Activated T-helper 1 cell treated with anti-CD3 and anti-CD28 coated beads, Interleukin-12 subunit alpha, Interleukin-12 subunit beta, Interleukin-2, Interleukin-4 antibody, amounts not matched to agents 30 ng/mL and 10 ng/mL and 1 ng/mL, durations not matched to agents 14 hours and 24 hours and 36 hours (primary cell): ENCODE measurements at places on chromosomes 2 and 18. TPM values are rescaled to one million over a fixed set of nuclear protein-coding genes. Genes with fewer than 3 reads are reported as not detected.

DNA sequence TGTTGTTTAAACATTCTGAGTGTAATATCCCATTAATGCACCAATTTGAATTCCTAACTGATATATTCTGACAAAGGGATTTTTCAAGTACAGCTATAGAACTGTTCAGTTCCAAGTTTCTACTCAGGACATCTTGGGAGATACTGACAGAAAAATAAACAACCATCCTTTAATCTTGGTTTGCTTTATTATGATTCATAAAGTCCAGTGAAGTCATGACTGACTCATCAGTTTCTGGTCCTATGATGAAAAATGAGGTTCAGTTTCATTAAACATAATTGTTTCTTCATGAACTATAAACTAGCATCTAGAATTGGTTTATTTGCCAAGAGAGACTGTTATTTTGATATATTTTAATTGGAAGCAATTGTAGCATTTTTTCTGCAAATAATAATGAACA, 896.2 kb downstream of the CCDC85A start:
- no peaks in the 10 kb centered on the region for H3K36me3 ChIP-seq
- H3K4me1 ChIP-seq, result no peaks in the 10 kb centered on the region

- peaks cover 19% of the 10 kb centered on the region for H3K36me3 ChIP-seq
- DNase-seq, result no peak
- H3K4me3 ChIP-seq, result no peak overlapping the region
- H3K27me3 ChIP-seq, result no peaks in the 10 kb centered on the region
Observed at GRCh38 chr2:127071901-127072328, 35.0 kb downstream of the BIN1 start.

- H3K27ac ChIP-seq, result no peak overlapping the region
- no peak overlapping the region for H3K4me3 ChIP-seq
- DNase-seq, result no peak
- peaks cover 6% of the 10 kb centered on the region for H3K27me3 ChIP-seq
- no peaks in the 10 kb centered on the region for H3K4me1 ChIP-seq
- H3K36me3 ChIP-seq, result no peaks in the 10 kb centered on the region
Observed at GRCh38 chr2:170680172-170680941, 34.8 kb upstream of the SP5 start.

- no peak overlapping the region for H3K4me3 ChIP-seq
- H3K4me1 ChIP-seq, result peaks cover 27% of the 10 kb centered on the region
- H3K36me3 ChIP-seq, result peaks cover 14% of the 10 kb centered on the region
- no peak for DNase-seq
- no peak overlapping the region for H3K27ac ChIP-seq
Observed at GRCh38 chr18:12995952-12996477, 4.9 kb downstream of the CEP192 start.

DNA sequence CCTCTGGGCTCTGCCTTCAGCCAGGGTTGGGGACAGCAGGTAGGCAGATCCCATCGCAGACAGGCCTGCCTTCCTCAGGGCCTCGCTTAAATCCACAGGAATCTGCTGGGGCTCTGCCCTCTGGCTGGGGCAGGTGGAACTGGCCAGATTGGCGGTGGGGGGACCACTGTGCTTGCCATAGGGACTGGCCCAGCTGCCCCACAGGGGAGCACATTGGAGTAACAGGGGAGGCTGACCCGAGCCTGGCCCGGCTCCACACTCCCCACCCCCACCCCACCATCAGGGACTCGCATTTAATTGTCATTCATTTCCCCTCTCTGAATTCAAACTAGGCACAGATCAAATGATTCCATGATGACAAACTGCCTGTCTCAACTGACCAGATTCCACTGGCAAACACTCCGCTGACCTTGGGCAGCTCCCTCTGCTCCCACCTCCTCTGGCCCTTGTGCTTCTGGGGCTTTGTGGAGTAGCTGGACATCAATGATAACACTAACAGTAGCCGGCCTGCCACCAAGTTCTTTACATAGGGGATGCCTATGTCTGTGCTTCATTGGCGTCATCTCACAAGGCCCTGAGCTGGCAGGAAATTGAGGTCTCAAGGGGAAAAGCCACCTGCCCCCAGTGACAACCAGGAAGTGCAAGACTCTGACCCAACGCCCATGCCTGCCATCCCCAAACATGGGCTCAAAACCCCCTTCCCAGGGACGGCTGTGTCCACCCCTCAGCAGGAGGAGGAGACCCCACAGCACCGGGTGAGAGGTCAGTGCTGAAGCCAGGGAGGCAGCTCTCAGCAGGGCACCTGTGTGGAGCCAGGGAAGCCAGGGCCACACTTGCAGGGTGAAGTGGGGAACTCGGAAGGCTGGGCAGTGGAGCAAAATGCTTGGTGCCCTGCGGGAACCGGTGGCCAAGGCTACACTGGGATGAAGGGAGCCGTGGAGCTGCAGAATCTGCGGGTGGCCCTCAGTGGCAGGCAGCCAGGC, 2.1 kb upstream of the B3GNT7 start:
- peaks cover 2% of the 10 kb centered on the region for H3K36me3 ChIP-seq
- H3K27ac ChIP-seq, result peak overlapping the region; percentile 59
- H3K4me3 ChIP-seq, result no peak overlapping the region
- DNase-seq, result no peak
- peaks cover 30% of the 10 kb centered on the region for H3K27me3 ChIP-seq

DNA sequence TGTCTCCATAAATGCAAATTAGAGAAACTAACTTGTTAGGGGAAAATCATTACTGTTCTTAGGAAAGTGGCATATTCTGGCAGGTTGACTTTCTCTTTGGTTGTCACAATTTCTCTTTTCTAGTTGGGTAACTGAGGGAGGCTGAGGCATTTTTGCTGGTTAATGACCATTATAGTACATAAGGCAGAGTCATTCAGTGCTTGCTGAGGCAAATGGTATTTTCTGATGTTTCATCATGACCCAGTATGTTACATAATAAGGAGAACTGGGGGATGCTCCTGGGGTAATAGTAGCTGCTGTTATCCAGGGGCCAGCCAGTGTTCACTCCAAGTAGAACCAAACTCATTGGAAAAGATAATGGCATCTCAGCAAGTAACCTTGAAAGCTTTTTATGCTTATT, 62.3 kb downstream of the ITGA6 start:
- no peak overlapping the region for H3K4me3 ChIP-seq
- H3K27me3 ChIP-seq, result no peaks in the 10 kb centered on the region
- no peak for DNase-seq
- peaks cover 9% of the 10 kb centered on the region for H3K4me1 ChIP-seq

DNA sequence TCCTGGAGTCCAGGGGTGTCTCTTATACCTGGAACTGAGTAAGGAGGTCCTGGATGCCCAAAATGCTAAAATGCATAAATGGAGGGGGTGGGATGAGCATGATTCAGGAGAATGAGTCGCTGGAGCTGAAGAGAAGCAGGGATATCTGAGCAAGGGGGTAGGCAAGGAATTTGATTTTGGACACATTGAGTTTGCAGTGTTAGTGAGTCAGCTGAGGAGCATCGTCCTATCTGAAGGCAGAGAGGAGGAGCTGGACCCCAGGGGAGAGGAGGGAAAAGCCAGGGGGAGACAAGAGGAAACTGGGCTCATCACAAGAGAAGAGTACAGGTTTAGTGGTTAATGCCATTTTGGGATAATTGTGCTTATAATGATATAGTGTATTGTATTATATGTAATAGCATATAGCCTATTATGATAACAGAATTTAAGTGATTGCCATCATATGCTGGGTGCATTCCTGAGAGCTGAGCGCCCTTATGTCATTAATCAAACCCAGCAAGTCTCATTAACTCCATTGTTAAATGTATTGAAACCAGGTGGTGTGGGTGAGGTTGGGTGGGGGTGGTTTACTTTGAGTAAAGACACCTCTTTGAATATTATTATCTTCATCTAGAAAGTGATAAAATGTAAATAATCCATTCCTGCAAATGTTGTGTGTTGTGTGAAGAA, 12.4 kb downstream of the EHD3 start:
- no peaks in the 10 kb centered on the region for H3K27me3 ChIP-seq
- H3K27ac ChIP-seq, result no peak overlapping the region
- DNase-seq, result no peak

GRCh38 chr2:54928719-54929118, 121.5 kb downstream of the RTN4 start:
- no peaks in the 10 kb centered on the region for H3K36me3 ChIP-seq
- DNase-seq, result no peak

DNA sequence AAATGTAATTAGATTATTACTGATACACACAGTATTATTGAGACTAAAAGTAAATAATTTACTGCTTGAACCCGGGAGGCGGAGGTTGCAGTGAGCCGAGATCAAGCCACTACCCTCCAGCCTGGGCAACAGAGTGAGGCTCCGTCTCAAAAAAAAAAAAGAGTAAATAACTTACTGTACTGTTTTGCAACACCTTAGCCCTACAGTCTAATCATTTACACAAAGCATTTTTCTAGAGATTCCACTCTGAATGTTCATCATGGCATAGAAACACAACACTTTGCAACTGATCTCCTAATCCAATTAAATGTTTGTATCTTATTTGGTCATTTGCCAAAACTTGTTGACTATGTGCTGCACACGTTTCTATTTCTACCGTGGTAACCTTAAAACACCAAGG, 23.4 kb upstream of the RMP24 start:
- peaks cover 11% of the 10 kb centered on the region for H3K4me1 ChIP-seq
- no peak for DNase-seq
- H3K36me3 ChIP-seq, result no peaks in the 10 kb centered on the region
- peak overlapping the region; percentile 23 for H3K4me3 ChIP-seq
- H3K27ac ChIP-seq, result no peak overlapping the region
- H3K27me3 ChIP-seq, result peaks cover 14% of the 10 kb centered on the region

- no peak for DNase-seq
- H3K4me3 ChIP-seq, result no peak overlapping the region
- H3K27ac ChIP-seq, result no peak overlapping the region
- H3K36me3 ChIP-seq, result peaks cover 49% of the 10 kb centered on the region
- no peaks in the 10 kb centered on the region for H3K27me3 ChIP-seq
- H3K4me1 ChIP-seq, result peaks cover 15% of the 10 kb centered on the region
Observed at GRCh38 chr2:232714969-232715368, 17.8 kb downstream of the GIGYF2 start.

DNA sequence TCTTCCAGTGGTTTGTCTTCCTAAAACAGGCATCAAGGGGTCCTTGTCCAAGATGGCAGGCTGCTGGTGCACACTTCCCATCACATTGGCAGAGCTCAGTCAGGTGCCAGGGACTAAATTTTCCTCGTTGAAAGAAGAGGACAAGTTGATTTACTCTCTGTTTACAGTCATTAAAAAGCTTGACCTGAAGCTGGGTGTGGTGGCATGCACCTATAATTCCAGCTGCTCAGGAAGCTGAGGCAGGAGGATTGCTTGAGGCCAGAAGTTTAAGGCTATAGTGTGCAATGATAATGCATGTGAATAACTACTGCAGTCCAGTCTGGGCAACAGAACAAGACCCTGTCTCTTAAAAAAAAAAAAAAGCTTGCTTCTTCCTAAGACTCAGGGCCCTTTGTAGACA, 3.6 kb upstream of the PLB1 start:
- DNase-seq, result no peak
- no peaks in the 10 kb centered on the region for H3K36me3 ChIP-seq
- H3K4me1 ChIP-seq, result no peaks in the 10 kb centered on the region
- no peak overlapping the region for H3K4me3 ChIP-seq

DNA sequence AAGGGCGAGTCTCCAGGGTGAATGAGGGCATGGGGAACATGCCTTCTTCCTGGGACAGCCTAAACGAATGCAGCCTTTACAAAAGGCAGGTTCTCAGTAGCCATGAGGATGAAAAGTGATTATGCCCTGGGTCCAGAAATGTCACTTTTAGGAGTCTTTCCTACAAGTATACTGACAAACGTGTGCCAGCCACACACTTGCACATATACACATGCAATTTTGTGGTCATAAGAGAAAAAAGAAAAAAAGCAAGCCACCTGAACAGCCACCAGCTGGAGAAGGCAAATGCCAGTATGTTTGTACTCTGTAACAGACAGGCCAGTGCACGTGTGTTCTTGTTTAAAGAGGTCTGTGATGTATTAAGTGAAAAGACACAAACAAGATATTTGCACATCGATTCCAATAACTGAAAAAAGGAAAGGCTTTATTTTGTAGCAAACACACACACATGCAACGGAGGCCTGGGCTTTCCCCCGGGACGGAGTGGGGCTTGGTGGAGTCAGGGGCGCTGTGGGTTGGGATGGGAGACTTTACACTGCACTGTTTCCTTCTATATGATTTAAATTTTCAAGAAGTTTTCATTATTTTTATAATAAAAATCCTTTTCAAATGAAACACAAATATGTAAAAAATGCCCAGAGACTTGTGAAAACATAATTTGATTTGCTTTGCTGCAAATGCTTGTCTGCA, 108.4 kb downstream of the FAM210A start:
- peaks cover 51% of the 10 kb centered on the region for H3K4me1 ChIP-seq
- H3K27me3 ChIP-seq, result peaks cover 1% of the 10 kb centered on the region
- DNase-seq, result no peak
- H3K27ac ChIP-seq, result peak overlapping the region; percentile 19

DNA sequence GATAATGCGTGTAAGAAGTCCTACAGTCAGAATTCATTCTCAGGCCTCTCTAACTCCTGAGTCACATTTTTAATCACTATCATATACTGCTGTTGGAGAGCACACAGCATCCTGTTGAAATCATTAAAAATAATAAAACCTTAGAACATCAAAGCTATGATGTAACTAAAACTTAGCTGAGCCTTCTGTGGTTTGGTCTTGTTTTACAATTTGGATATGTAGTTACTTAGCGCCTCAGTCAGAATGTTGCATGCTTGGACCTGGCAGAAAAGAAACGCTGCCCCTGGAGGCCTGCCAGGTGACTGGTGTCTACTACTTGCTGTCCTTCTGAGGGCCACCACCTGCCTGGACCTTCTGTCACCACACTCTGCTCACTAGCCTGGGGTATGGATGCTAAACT, 261.1 kb upstream of the RASGRP3 start:
- no peak for DNase-seq
- H3K27me3 ChIP-seq, result peaks cover 4% of the 10 kb centered on the region
- peaks cover 9% of the 10 kb centered on the region for H3K4me1 ChIP-seq
- no peaks in the 10 kb centered on the region for H3K36me3 ChIP-seq

DNA sequence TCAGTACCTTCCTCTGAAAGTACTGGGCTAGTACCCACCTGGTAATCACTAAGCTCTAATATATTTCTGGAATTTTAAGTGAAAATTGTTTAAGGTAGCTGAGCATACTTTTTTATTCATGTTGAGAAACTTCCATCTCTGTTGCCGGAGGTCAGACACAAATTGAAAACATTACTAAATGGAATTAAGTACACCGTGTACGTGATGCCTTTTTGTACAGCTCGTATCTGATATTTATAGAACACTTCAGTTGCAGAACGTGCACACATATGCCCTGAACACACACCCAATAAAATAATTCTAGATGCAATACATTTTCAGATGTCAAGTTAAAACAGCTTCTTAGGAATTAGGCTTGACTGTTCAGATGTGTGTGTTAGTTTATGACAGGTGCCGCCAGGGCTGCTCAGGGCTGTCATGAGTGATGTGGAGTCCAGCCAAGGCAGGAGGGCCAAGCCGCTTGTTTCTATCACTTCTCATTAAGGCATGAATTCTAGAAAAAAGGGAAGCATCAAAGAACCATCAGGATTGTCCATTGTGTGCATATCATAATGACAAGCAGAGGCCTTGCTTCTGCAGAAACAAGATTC, 80.9 kb upstream of the FOSL2 start:
- DNase-seq, result no peak
- H3K27ac ChIP-seq, result no peak overlapping the region
- H3K27me3 ChIP-seq, result no peaks in the 10 kb centered on the region

Gene GYPC
- total RNA-seq, result 125 and 130 TPM in 2 replicates

Gene DCDC2C
- not detected in 2 replicates for total RNA-seq

Gene FOXD4L1
- total RNA-seq, result 0.32 and 0.39 TPM in 2 replicates

Gene TMEM169
- total RNA-seq, result 0.93 and 2.2 TPM in 2 replicates

Gene SIX3
- not detected in 2 replicates for total RNA-seq

Gene IL1F10
- not detected in 2 replicates for total RNA-seq

Gene ACKR3
- total RNA-seq, result 0.42 and 0.65 TPM in 2 replicates

Gene ICA1L
- total RNA-seq, result 5.4 and 5.5 TPM in 2 replicates

Gene DNAH6
- total RNA-seq, result 0.12 and 0.16 TPM in 2 replicates

Gene HRH4
- total RNA-seq, result 1.7 and 1.9 TPM in 2 replicates

Gene ADD2
- total RNA-seq, result 6.9 and 9.0 TPM in 2 replicates

Gene TPO
- not detected in 2 replicates for total RNA-seq

Gene EML6
- total RNA-seq, result 0.37 and 0.44 TPM in 2 replicates

Gene CSRNP3
- total RNA-seq, result not detected in 2 replicates

Gene LHCGR
- not detected in 2 replicates for total RNA-seq

Gene PLA2R1
- not detected in 2 replicates for total RNA-seq

Gene GPR45
- total RNA-seq, result not detected in 2 replicates
